EH (cell line): ENCODE measurements at places on chromosomes 7 and 10.
A peak's percentile ranks its signal among the peaks of the same experiment; 100 is the strongest.

DNA sequence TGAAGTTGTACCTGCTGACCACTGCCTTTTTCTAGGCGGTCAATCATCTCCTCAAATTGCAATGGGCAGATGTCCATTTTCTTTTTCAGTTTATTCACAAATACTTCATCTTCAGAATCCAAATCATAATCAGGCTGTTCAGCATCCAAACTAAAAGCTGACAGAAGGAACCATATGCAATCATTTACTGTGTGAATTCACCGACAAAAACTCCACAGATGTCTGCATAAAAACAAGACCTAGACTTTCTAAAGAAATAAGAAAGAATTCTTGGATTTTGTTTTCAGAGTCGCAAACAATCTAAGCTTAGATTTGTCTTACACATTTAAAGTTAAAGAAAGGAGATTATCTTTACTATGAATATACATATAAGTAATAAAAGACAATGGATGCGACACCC lies 53.4 kb downstream of the EPC1 start:
- no peak for DNase-seq

GRCh38 chr10:44249490-44249889 lies 135.4 kb downstream of the CXCL12 start:
- DNase-seq, result no peak

DNA sequence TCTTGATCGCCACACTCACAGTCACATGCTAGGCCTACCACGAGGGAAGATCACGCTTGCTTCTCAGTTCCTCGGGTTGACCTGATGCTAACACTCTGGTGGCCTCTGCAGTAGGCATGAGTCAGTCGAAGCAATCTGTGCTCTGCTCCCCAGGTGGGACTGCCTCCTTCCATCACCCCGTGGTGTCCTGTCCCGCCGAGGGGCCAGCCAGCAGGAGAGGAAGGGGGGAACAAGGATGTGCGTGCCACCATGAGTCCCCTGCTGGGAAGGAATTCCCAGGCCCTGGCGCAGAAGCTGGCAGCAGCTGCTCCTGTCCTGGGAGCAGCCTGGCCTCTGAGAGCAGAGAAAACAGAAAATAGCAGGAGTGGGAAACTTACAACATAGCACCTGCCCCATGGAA lies 695.0 kb upstream of the NRP1 start:
- DNase-seq, result no peak

GRCh38 chr7:88771417-88771816 lies 11.9 kb downstream of the ZNF804B start:
- DNase-seq, result no peak

DNA sequence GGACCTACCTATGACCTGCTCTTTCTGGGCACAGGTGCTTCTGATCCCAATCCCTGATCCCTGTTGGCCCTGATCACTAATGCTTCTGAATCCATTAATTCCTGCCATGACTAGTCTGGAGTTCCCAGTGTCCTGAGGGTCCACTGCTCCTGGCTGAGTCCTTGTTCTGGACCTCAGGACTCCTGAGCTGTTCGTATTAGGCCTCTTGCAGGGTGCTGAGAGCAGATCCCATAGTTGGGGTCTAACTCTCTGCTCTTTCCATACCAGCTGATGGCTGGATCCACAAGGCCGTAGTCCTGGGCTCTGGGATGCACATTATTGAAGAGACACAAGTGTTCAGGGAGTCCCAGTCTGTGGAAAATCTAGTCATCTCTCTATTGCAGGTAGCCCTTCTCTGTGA lies 7.0 kb downstream of the MRPL43 start:
- DNase-seq, result no peak

GRCh38 chr10:46514431-46514861 lies 42.0 kb downstream of the GPRIN2 start:
- no peak for DNase-seq

DNA sequence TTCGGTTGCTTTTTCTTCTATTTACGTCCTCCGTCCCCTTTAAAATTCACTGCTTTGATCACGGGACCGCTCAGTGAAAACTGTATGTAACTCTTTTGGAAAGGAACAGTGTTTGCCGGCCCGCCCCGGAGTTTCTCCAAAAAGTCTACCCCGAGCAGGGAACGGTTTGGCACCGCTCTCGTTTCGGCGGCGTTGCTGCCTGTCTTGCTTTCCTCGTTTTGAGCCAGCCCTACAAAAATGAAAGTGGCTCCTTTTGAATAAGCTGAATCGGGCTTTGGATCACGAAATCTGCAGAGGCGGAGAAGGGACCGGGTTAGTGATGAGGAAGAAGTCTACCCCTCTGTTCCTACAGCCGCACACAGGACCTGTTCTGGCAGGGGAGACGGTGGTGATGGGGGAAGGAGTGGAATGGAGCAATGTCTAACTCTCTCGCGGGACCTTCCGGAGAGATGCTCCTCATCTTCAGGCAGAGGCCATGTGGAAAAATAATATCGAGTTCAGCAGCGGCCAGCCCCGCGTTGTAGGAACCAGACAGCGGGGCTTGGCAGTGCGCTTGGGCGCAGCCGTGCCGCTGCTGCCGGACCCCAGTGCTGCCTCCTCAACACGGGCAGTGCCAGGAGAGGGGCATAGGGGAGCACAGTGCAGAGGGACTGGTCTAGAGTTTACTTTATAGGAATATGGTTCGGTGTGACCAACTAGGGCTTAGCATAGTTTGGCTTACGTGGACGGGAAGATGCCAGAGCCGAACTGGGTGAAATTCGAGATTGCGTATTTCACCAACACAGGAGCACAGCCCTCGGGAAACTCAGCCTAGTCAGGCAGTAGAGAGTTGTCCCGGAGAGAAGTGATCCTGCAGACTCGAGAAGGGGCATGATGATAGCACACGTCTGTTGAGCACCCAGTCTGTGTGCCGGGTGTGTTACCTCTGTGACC lies 1.4 kb downstream of the HTRA1 start:
- peak; percentile 59 for DNase-seq

DNA sequence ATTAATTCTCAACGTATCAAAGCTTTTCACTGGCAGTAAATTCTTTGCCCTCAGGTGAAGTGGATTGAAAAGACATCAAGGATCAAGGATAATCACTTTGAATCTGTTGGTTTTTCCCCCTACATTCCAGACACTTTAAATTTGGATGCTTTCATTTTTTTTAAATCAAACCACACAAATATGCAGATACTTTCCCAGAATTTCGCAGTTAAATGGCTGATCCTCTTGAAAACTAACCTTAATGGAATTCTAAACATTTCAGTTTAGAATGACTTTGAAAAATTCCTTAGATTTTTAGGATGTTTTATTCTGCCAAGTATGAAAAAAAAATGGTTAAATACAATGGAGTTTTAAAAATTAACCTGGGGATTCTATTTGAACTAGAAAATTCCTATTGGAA lies 325.9 kb downstream of the GFRA1 start:
- peak; percentile 81 for DNase-seq

DNA sequence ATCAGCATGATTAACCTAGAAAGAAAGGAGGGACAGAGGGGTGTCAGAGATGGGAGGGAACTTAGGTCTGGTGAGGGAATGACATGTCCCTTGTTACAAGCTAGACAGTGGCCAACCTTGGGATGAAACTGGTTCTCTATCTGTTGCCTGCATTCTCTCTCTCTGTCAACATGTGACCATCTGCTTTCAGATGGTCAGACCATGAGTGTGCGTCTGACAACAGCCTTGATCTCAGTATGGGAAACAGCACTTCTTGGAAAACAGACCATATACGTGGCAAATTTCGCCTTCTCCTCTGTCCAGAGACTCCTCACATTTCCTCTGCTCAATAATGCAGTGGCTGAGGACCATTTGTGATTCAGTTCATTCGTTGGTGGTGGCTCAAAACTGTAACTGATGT lies 845.9 kb downstream of the TYW1 start:
- DNase-seq, result no peak

GRCh38 chr7:44473295-44473694 lies 17.2 kb downstream of the NUDCD3 start:
- DNase-seq, result peak; percentile 52

DNA sequence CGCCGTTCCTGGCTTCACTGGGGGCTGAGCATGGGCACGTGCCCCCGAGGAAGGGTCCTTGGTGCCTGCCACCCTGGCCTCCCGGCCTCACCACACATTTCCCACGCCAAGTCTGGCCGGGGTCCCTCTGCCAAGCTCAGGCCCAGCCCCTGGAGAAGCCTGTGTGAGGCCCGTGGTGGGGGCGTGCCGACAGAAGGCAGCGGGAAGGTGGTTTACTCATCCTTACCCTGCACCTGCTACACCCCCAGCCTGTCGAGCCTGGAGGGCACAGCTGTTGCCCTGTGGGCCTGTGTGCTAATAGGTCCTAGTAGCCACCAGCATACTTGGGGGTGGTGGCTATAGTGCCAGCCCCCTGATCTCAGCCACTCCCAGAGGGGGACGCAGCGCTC lies 46.7 kb downstream of the NKX6-2 start:
- no peak for DNase-seq

DNA sequence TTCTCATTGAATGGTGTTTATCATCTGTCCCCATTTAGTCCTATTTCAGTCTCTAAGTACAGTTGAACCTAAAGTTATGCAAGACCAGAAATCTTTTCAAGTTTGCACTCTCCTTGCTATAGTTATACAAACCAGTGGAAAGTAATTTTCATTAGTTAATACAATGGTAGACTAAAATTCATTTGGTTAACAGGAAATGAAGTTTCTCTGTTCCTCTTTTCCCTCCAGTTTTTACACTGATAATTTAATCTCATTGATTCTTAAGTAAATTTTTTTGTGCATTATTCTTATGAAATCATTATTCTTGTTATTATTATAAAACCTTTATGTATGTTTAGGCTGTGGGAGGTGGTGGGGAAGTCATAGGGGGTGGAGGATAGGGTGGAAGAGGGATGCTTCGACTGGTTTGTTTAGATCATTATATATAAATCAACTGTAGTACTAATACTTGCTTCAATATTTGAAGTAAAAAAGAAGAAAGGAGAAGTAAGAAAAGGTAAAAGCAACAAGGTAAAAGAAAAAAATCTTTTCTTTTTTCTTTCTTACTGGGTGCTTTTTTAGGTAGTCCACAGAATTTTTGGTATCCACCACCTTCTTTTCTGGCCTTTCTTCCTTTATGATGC lies 104.1 kb downstream of the GPR85 start:
- no peak for DNase-seq

DNA sequence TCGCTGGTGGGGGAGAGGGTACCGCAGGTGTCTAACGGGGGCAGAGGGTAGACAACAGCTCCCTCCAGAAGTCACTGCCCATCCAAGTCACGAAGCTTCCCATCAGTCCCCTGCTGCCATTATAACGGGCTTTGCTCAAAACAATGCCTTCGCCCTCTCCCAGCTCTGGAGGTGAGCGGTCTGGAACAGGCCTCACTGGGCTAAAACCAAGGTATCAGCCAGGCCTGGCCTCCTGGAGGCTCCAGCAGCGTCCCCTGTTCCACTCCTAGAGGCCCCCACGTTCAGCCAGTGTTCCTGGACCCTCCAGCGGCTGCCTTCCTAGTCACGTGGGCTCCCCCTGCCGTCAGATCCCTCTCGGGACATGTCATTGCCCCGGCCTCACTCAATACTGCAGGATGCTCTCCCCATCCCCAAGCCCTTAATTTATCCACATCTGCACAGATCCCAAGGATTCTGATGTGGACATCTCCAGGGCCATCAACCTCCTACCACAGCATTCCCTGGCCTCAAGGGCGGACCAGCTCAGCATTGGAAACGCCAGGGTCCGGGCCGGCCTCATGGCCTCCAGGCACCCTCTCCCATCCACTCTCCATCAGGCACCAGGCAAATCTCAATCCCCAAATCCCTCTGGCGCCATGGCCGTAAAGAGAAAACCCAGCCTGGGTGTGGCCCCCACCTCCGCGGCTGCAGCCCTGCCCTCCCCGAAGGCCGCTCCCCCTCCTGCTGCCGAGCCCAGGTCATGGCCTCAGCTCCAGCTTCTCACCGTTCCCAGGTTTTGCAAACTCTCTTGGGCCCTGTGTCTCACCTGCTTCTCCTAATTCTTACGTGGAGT lies 104.1 kb upstream of the FAM20C start:
- DNase-seq, result no peak

DNA sequence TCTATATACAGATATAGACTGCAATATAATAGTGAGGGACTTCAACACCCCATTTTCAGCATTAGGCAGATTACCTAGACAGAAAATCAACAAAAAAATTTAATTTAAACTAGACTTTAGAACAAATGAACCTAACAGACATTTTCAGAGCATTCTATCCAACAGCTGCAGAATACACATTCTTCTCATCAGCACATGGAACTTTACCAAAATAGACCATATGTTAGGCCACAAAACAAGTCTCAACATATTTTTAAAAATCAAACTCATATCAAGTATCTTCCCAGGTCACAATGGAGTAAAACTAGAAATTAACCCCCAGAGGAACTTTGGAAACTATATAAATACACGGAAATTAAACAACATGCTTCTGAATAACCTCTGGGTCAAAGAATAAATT lies 169.6 kb downstream of the MTERF1 start:
- no peak for DNase-seq

- no peak for DNase-seq
Observed at GRCh38 chr10:126561921-126562680, 108.4 kb downstream of the C10orf90 start.

- DNase-seq, result no peak
Observed at GRCh38 chr7:156918635-156919034, 25.7 kb upstream of the LMBR1 start.

GRCh38 chr7:151987748-151988529 lies 31.7 kb downstream of the GALNTL5 start:
- DNase-seq, result peak; percentile 37

GRCh38 chr7:5472432-5473315 lies 49.0 kb upstream of the TNRC18 start:
- no peak for DNase-seq

DNA sequence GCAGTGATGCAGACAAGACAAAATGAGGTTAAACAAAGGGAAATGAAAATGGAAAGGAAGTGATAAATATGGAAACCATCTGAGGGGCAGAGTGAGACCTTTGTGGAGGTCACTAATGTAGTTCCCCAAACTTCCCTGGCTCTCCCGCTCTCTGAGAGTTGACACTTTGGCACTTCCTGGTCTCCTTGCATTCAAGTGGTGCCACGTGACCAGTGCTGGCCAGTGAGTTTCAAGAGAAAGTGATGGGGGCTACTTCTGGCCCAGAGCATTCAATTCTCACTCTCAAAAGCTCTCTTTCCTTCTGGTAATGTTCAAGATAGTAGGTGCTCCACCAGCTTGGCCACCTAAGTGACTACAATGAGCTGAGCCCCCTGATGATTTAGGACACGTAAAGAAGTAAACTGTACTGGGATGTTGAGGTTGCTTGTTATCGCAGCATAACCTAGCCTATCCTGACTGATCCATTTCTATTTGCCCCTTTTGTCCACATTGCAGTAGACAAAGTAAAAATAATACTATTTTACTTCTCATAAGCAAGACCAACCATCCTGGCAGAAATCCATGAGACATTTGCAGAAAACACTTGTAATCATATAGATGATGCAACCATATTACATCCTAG lies 242.0 kb upstream of the YAE1 start:
- DNase-seq, result no peak

DNA sequence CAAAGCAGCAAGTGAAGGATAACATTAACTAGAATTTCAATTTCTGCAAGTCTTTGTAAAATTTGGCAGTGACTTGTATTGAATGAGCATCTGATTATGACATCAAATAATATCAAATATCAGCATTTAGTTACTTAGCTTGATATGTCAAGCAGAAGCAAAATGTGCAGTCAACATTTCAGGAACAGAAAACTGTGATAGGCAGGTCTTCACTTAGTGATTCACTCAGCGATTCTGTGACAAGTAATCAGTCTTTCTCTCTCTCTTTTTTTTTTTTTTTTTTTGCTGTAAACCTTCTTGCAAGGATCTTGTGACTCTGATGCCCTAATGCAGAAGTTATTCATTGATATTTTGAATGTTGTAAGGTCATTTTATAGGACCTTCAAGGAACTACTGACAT lies 307.1 kb downstream of the MTERF1 start:
- no peak for DNase-seq

GRCh38 chr7:71419546-71420337 lies 287.8 kb downstream of the GALNT17 start:
- no peak for DNase-seq
